CD4-positive, alpha-beta T cell treated with Interleukin-10 for 1 hour (primary cell): ENCODE measurements at places on chromosomes 11 and 22.

DNA sequence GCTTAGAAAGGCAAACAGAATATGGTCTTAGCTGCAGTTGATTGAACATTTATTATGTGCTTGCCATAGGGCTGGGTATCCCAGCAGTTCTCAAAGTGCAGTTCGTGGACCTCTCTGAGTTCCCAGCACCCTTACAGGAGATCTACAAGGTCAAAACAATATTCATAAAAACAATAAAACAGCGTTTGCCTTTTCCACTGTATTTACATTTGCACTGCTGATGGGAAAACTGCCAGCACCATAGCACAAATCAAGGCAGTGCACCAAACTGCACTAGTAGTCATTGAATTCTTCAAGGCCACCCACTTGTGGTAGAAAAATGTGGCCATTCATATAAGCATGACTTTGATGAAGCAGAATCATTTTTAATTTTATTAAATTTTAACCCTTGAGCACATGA is 128.1 kb downstream of the CCDC34 start:
- no peak for DNase-seq

DNA sequence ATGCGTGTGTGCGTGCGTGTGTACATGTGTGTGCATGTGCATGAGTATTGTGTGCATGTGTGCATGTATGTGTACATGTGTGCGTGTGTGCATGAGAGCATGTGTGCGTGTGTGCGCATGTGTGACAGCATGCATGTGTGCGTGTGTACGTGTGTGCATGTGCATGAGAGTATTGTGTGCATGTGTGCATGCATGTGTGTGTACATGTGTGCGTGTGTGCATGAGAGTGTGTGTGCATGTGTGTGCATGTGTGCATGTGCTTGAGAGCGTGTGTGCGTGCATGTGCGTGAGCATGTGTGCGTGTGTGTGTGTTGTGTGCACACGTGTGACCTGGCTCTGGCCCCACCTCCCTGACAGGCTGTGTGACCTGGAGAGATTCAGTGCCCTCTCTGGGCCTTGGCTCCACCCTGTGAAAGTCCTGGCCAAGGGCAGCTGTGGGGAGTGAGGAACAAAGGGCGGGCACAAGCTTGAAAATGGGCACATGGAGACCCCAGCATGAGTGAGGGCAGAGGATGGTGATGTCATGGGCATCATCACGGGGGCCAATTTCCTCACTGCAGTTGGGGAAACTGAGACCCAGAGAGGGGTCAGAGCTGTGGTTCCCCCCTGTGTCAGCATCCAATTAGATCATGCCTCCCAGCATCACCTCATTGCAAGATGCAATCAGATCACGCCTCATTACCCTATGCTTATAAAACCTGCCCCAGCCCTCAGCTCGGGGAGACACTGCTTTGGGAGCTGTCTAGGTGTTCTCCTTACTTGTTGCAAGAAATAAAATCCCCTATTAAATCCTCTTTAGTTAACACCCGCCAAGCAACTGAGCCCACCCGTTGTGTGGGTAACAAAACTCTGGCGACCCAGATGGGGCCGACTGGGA is 658 bp downstream of the ACY3 start:
- no peak for DNase-seq

GRCh38 chr22:29628996-29629902 is 25.8 kb downstream of the NF2 start:
- DNase-seq, result no peak

DNA sequence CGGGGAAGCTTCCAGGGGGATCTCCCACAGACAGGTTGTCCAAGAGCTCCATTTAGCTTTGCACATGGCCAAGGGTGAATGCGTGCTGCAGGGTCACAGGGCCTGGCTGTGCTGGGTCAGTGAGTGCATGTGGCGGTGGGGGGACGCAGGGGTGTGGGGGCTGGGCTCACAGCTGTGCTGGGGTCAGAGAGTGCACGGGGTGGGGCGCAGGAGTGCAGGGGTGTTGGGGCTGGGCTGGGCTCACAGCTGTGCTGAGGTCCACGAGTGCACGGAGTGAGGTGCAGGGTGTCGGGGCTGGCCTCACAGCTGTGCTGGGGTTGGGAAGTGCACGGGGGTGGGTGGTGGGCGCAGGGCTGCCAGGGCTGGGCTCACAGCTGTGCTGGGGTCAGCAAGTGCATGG is 557.7 kb downstream of the BRD1 start:
- no peak for DNase-seq

- DNase-seq, result no peak
Measured at GRCh38 chr11:64876229-64876750, 2.1 kb downstream of the EHD1 start.

GRCh38 chr11:80083531-80083951 is 642.7 kb upstream of the TENM4 start:
- DNase-seq, result no peak

DNA sequence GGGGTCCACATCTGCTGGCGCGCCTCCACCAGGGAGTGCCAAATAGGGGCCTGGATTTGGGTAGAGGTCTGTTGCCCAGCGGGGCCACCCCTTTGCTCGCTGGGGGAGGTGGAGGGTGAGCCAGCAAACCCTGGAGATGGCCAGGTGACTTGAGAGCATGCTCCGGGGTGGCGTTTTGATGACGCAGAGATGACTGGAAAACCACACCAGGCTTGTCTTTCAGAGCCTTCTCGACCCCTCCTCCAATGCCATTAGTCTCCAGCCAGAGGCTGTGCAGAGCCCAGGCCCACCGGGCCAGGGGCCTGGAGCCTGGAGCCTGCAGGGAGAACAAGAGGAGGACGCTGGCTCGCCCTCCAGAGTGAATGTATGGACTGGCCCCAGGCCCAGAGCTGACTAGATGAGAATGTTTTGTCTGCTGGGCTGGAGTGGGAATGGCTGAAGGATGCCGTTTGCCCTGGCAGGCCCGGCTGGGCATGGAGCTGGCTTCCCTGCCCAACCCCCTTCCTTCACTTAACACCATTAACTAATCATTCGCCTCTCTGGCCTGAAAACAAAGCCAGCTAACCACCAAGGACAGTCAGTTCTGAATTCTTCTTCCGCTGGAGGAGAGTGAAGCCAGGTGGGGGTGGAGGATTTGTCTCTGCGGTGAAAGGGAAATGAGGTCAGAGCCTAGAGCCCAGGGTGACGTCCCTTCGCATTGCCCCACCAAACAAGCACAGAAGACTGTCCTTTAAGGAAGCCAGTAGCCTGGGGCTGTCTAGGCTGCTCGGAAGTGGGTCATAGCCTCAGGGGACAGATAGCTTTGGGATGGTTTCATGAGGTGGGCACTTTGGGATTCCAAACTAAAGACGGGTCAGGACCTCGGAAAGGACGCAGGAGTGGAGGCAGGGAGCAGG is 1.6 kb upstream of the MCAM start:
- peak; percentile 53 for DNase-seq

- DNase-seq, result no peak
Measured at GRCh38 chr22:16866167-16866566, 41.0 kb upstream of the XKR3 start.

- DNase-seq, result no peak
Measured at GRCh38 chr11:61164606-61165424, 3.6 kb upstream of the VPS37C start.

DNA sequence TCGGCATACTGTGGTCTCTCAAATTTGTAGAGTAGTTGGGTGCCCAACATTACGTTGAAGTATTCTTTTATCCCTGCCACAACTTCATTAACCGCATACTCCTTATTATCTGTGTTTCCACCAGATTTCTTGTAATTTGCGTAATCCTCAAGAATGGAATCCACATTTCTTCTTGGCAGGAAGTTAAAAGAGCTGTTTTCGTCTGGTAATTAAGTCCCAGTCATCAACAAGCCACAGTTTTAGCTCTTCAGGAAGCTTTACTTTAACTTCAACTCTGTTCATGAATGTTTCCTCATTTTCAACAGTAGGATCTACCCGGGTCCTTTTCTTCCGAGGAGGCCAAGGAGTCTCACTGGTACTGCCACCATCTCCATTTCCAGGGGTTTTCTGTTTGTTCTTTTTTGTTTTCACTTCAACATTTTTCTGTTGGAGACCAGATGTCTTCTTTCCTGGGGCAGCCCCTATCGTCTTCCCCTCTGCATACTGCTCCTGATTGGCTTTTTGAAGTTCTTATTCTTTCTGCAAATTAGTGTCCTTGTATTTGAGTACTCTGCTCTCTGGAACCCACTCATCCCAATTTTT is 30.3 kb downstream of the PDE3B start:
- DNase-seq, result no peak
